ENCODE measurements at places on chromosomes 2 and 18.

- DNase-seq: no peak
Observed at GRCh38 chr2:98935777-98936352, at the start of gene CRACDL. Gene CRACDL (minus strand): TSS chr2:98936225. CDS start chr2:98846800, 89,425 bp downstream.

- DNase-seq: no peak
Observed at GRCh38 chr2:64448041-64448426, 5.9 kb upstream of the LGALSL start.

DNA sequence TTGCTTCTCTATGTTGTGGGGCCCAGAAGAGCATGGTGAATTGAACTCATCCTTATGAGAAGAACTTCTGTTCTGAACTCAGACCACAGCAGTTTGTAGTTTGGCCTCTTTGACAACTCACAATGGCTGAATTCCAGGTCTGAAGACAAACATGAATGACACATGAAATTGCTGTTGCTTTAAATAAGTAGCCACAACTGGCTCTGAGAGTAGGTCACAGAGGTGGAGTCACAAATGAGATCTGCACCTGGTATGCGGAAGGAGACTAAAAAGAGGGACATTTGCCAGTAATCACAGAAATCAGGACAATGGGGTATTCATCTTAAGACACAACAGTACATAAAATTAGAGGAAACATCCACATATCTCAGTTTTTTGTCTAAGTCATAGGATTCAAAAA is 290.3 kb upstream of the MMADHC start:
- DNase-seq: no peak

DNA sequence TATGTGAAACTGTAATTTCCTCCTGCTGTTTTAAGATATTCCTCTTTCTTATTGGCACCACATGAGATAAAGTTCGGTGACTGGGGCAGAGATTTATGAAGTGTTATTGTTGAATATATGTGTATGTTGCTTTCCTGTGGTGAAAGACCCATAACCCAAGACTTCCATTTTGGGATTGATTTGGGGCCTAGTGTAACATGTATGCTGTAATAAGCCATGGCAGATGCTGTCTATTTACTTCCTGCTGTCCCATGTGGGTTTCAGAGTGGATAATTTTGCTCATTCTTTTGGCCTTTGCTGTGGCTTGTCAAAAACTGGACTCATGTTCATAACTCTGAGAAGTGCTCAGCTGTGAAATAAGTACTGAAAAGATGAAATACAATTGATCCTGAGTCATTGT is 10.8 kb upstream of the MYO1B start:
- DNase-seq: no peak

DNA sequence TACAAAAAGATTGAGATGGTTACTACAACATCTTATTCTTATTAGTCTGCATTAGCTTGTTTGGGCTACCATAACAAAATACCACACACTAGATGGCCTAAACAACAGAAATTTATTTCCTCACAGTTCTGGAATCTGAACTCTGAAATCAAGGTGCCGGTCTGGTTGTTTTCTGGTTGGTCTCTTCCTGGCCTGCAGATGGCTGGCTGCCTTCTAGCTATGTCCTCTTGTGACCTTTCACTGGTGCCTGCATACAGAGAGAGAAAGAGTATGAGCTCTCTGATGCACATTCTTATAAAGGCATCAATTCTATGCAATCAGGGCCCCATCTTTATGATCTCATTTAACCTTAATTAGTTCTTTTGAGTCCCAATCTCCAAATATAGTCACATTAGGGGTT is 696.5 kb downstream of the TDRD15 start:
- DNase-seq: no peak

- peak; percentile 93 for DNase-seq
Observed at GRCh38 chr18:25289001-25289631, 62.9 kb downstream of the ZNF521 start.

- no peak for DNase-seq
Observed at GRCh38 chr2:218979846-218980734, 4.9 kb downstream of the FEV start.

DNA sequence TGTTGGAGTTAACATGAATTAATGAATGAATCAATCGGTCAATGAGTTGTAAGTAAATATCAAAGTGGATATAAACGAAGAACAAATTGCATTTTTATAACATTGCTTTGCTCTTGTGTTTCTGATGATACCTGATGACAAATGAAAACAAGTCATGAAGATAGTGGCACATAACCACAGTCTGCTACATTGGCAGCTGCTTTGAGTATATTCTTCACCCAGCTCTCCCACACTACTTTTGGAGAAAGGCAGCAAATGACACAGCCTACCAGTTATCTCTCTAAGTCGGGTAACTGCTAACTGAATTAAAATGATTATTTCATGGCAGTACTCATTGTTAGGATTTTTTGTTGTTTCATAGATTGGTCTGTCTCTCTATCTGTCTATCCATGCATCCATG is 76.8 kb downstream of the COL5A2 start:
- no peak for DNase-seq

GRCh38 chr18:48136051-48136826 is 205.8 kb upstream of the SMAD2 start:
- no peak for DNase-seq

DNA sequence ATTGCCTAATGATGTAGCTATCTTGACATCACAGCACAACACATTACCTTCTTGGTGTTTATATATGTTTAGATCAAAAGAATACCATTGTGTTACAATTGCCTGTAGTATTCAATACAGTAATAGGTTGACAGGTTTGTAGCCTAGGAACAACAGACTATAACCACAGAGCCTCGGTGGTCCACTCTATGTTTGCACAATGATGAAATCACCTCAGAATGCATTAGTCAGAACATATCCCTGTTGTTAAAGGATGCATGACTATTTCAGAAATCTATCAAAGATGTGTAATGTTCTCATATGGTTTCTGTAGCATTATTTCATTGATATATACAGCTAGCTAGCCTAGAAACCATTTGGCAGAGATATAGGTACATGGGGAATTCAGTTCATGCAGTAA is 8.9 kb downstream of the METTL5 start:
- DNase-seq: no peak

- no peak for DNase-seq
Observed at GRCh38 chr2:20108655-20109396, 57.4 kb upstream of the LAPTM4A start.

GRCh38 chr2:16063251-16063850 is 123.0 kb downstream of the MYCN start:
- no peak for DNase-seq

DNA sequence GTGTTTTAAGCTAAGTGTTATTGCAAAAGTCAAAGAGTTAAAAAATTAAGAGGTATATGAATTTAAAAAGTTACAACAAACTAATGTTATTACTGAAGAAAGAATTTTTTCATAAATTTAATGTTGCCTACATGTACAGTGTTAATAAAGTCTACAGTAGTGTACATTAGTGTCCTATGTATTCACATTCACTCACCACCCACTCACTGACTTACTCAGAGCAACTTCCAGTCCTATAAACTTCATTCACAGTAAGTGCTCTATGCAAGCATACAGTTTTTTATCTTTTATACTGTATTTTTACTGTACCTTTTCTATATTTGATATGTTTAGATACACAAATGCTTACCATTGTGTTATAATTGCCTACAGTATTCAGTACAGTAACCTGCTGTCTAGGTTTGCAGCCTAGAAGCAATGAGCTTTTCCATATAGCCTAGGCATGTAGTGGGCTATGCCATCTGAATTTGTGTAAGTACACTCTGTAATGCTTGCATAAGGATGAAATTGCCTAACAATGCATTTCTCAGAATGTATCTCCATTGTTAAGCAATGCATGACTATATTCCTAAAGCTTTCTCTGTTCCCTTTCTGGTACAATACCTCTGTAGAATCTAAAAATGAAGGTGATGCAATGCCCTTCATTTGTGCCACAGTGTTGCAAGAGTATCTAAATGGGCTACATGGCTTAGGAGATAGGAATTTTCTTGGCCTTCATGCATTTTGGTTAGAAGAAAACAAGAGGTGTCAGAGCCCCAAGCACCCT is 370.8 kb upstream of the NT5C1B start:
- peak; percentile 63 for DNase-seq

DNA sequence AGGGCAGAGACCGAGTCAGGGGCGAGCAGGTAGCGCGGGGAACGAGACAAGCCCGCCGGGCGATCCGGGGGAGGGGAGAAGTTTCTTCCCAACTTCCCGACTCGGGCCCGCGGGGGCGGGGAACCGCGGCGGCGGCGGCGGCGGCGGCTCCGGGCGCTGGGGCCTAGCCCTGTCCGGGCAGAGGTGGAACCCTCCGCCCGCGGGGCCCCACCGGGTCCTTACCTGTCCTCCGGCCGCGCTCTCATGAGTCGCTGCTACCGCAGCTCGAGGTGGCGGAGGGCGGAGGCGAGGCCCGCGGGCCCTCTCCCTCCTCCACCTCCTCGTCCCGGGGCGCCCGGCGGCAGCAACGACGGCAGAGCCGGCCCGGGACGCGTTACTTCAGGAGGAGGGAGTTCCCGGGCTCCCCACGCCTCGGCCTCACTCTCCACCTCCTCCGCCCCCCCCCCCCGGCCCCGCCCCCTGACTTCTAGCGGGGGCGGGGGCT is at the start of gene YES1:
Gene YES1, minus strand, starts transcription at position 351 of the 484 bp plus-strand sequence. CDS start 55,415 bp downstream, outside the sequence.
- no peak for DNase-seq

DNA sequence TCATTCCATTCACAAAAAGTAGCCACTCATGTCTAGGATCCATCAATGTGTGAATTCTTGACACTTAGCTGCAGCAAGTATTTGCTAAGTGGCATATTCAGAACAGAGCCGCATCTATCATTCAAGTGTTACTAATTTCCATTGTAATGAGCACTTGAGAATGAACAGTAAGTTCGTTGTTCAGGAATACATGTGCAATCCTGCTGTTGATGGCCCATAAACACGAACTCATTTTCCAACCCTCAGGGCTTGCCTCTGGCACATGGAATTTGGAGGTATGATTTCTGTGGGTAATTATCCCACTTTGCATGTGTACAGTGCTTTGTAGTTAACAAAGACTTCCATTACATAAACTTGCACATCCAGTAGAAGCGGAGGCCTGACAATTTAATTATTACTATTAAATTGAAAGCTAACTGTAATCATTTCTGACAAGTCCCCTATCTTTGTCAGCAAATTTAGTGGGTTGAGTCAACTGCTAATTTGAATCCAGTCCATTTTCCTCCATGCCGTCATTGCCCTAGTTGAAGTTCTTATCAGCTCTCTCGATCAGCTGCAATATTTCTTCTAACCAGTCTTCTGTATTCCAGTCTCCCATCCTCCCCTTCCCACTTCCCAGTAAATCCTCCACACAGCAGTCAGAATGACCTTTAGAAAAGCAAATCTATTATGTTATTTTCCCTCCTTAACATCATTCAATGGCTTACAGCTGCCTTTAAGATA is 116.0 kb upstream of the AQP4 start:
- DNase-seq: no peak

- no peak for DNase-seq
Observed at GRCh38 chr2:47652061-47652690, 130.8 kb upstream of the MSH6 start.

GRCh38 chr2:119253760-119254600 is 30.3 kb downstream of the STEAP3 start:
- DNase-seq: no peak

Measured in AG09309 (cell line).